ENCODE measurements at places on chromosomes 13 and 19.

GRCh38 chr13:31111136-31111535, 50.6 kb downstream of the HSPH1 start:
- DNase-seq: no peak

DNA sequence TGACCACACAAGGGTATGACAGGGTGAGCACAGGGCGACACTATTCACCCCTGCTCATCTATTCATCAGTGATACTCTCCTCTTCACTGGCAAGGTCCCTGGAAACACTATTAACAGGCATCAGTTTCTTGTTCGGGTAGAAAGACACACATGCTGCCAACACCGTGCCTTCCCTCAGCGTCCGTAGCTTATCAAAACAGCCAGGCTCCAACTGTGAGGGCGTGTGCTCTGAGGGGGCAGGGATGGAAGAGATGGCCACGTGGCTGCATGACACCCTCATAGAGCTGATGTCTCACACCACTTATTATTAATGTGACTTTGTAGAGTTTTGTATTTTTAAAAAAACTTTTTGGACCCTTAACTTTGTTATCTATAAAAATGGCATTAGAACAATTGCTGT, 160.3 kb downstream of the ITGBL1 start:
- DNase-seq: no peak

DNA sequence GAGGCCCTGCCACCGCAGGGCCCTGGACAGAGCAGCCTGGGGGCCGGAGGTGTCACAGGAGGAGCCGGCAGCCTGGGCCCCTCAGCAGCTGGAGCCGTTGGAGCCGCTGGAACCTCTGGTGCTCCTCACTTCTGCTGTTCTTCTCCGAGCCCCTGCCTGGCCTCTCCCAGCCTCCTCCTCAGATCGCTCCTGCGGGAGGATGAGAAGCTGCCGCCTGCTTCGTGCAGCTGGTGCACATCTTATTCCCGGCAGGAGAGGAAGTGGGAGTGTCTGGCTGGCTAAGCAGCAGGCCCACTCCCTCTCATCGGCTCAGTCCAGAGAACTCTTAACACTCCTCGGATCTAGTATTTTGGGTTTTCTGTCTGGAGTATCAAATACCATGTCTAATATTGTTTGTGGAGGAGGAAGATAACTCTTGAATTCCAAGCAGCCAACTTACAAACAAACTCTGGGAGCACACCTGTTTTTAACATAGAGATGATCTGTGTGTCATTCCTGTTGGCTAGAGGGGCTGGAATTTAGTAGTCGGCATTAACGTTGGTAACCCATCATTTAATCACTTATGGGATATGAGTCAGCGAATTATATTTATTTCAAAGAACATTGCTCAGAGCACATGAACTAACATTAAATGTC, 37.1 kb upstream of the RNF113B start:
- peak; percentile 62 for DNase-seq

GRCh38 chr13:111907341-111907880, 159.5 kb upstream of the SOX1 start:
- DNase-seq: no peak

GRCh38 chr19:1141944-1142343, 32.1 kb downstream of the SBNO2 start:
- DNase-seq: no peak

DNA sequence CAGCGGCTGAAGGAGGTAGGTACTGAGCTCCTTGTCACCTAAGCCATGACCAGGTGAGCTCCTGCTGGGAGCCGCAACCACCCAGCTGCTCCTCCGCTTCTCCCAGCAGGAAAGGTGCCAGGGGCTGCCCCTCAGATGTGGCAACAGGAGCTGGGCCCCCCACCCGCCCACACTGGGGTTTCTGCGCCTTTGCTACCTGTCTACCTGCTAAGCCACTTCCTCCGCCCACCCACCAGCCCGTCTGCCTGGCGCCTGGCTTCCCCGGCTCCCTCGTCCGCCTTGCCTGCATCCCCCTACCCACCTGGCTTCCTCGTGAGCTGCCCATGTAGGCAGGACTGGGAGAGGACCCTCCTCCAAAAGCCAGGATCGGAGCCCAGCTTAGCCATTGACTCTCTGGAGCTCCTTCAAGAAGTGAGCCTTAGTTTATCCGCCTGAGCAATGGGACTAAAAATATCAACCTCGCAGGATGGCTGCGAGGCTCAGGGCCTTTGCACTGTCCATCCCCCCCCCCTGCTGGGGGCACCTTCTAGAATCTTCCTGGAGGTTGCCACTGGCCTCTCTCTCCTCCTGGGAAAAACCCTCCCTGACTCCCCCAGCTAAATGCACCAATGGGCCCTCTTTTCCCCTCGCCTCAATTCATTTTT, 55.8 kb upstream of the KLF2 start:
- DNase-seq: no peak

DNA sequence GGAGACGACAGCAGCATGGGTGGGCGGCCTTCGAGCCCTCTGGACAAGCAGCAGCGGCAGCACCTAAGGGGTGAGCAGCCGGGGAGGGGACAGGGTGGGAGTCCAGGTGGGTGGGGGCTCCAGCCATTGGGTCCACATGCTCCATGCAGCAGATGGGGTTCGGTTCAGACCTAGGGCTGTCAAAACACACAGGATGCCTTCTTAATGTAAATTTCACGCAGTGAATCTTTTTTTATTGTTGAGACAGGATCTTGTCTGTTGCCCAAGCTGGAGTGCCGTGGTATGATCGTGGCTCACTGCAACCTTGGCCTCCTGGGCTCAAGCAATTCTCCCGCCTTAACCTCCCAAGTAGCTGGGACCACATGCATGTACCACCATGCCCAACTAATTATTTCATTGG, 15.9 kb downstream of the PGLS start:
- DNase-seq: no peak

GRCh38 chr19:5037936-5038335, 69.0 kb downstream of the KDM4B start:
- no peak for DNase-seq

All from mesenchymal stem cell (in vitro differentiated cells and primary cell).